ENCODE measurements at places on chromosomes 11 and 22.

DNA sequence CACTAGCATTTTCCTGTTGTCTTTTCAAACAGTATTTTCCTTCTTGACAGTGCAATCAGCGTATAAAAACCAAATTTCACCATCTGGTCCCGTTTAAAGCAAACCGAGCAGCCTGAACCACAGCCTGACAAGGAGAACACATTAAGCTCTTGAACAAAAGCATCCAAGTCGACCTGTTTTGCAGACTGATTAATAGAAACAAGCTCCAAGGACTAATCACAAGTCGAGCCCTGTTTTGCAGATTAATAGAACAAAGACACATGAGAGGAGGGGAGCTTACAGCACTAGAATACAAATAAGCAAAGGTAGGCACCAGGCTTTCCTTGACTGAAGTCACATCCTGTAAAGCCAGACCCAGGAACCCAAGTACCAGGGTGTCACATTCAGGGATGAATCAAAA, 104.8 kb downstream of the MPPED2 start:
- no peak for DNase-seq

GRCh38 chr22:32745251-32745995, 56.1 kb upstream of the TIMP3 start:
- DNase-seq, result no peak

DNA sequence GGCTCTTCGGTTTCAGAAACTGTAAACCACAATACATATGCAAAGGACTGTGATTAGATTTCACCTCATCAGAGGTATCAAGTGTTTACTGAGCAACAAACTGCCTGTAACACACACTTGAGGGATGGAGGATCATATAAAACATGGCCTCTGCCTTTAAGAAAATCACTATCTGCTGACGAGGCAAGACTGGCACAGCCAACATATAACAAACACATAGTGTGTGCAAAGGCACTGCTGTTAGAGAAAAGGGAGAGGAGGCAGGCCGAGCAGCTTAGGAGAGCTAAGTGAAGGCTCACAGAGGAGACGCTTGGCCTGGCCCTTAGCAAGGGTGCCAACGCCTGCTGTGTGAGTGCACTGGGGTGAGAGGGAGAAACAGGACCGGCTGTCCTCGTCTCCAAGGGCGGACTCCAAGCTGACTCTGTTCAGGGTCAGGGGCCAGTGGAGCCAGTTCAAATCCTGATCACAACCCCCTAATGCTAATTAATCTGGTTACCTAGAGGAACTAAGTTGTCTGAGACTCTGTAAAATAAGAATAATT, 48.2 kb downstream of the LRFN4 start:
- DNase-seq, result no peak

- DNase-seq, result no peak
Observed at GRCh38 chr22:43313890-43314474, 29.2 kb downstream of the SCUBE1 start.

DNA sequence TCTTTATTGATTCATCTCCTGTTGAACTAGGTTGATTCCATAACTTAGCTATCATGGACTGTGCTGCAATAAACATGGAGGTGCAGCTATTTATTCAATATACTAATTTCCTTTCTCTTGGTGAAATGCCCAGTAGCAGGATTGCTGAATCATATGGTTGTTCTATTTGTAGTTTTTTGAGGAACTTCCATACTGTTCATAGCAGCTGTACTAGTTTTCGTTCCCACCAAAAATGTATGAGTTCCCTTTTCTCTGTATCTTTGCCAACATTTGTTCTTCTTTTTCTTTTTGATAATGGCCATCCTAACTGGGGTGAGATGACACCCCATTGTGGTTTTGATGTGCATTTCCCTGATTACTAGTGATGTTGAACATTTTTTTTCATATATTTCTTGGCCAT, 87.2 kb upstream of the NAV2 start:
- no peak for DNase-seq

- DNase-seq, result no peak
Observed at GRCh38 chr11:95279921-95280868, 49.2 kb upstream of the SESN3 start.

DNA sequence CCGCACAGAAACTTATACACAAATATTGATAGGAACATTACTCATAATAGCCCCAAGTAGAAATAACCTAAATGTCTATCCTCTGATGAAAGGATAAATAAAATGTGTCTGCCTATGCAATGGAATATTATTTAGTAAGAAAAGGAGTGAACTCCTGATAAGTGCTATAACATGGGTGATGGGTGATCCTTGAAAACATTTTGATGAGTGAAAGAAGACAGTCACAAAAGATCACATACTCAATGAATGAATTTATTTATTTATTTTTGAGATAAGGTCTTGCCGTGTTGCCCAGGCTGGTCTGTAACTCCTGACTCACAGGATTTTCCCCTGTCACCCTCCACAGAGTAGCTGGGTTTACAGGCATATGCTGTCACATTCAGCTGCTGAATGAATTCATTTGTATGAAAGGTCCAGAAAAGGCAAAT, 17.3 kb downstream of the RNF121 start:
- DNase-seq, result no peak
